ENCODE measurements at places on chromosomes 5 and 9. TPM values are rescaled to one million over a fixed set of nuclear protein-coding genes. Genes with fewer than 3 reads are reported as not detected.

ANKRD34B gene
- not detected for total RNA-seq

TMEM174 gene
- not detected for total RNA-seq

PRR16 gene
- total RNA-seq: 5.2 TPM

GRIN1 gene
- total RNA-seq: 1.1 TPM

OTP gene
- total RNA-seq: not detected

PCDHB13 gene
- 4.4 TPM for total RNA-seq

ADAMTS19 gene
- 49.9 TPM for total RNA-seq

LRRC19 gene
- total RNA-seq: not detected

LMX1B gene
- not detected for total RNA-seq

IL7R gene
- 0.72 TPM for total RNA-seq

FCN2 gene
- total RNA-seq: not detected

HAVCR1 gene
- not detected for total RNA-seq

TXNDC8 gene
- not detected for total RNA-seq

RNF180 gene
- 7.3 TPM for total RNA-seq

RALGDS gene
- total RNA-seq: 56.0 TPM

PCDHA1 gene
- total RNA-seq: not detected

OGN gene
- 195 TPM for total RNA-seq

IL3 gene
- not detected for total RNA-seq

SV2C gene
- total RNA-seq: 0.31 TPM

CHD1 gene
- 89.0 TPM for total RNA-seq

CEL gene
- total RNA-seq: 0.41 TPM

MARCOL gene
- not detected for total RNA-seq

PCDHB11 gene
- total RNA-seq: 5.9 TPM

COL27A1 gene
- total RNA-seq: 21.6 TPM

PGM5 gene
- total RNA-seq: 94.5 TPM

NEUROG1 gene
- not detected for total RNA-seq

GMCL2 gene
- not detected for total RNA-seq

TLE1 gene
- 73.8 TPM for total RNA-seq

SEC16A gene
- 29.4 TPM for total RNA-seq

NR2F1-AS1 gene
- total RNA-seq: 16.7 TPM

QSOX2 gene
- total RNA-seq: 9.0 TPM

MSX2 gene
- total RNA-seq: 0.62 TPM

ORM2 gene
- not detected for total RNA-seq

RABL6 gene
- total RNA-seq: 55.0 TPM

TAF11L10 gene
- not detected for total RNA-seq

HRCT1 gene
- not detected for total RNA-seq

FGD3 gene
- total RNA-seq: 7.1 TPM

FOXD4 gene
- total RNA-seq: not detected

CLPTM1L gene
- total RNA-seq: 85.3 TPM

GBGT1 gene
- 5.1 TPM for total RNA-seq

FST gene
- 14.4 TPM for total RNA-seq

PCDHB9 gene
- 1.7 TPM for total RNA-seq

IL31RA gene
- 4.1 TPM for total RNA-seq

SLC22A4 gene
- 1.7 TPM for total RNA-seq

SPATA31D3 gene
- total RNA-seq: not detected

ELOVL7 gene
- total RNA-seq: 4.7 TPM

GPR150 gene
- not detected for total RNA-seq

SGCD gene
- 169 TPM for total RNA-seq

PCDHGC3 gene
- 104 TPM for total RNA-seq

NTMT1 gene
- 31.5 TPM for total RNA-seq

RNF38 gene
- 20.5 TPM for total RNA-seq

SLC45A2 gene
- not detected for total RNA-seq

LHX3 gene
- total RNA-seq: not detected

CDC14B gene
- total RNA-seq: 31.3 TPM

NPDC1 gene
- total RNA-seq: 27.0 TPM

CMBL gene
- 42.9 TPM for total RNA-seq

ASTN2 gene
- total RNA-seq: 7.9 TPM

CYSRT1 gene
- 3.3 TPM for total RNA-seq

Data from tongue (tissue), 3 donors.